Activated CD4-positive, alpha-beta T cell treated with anti-CD3 and anti-CD28 coated beads, Interleukin-2, amount 50 U/mL, for 4 hours (primary cell): ENCODE measurements at places on chromosomes 12 and 14.

- DNase-seq: no peak
Observed at GRCh38 chr14:85093631-85094330, 436.2 kb upstream of the FLRT2 start.

- no peak for DNase-seq
Observed at GRCh38 chr14:104975481-104976197, 2.5 kb downstream of the AHNAK2 start.

DNA sequence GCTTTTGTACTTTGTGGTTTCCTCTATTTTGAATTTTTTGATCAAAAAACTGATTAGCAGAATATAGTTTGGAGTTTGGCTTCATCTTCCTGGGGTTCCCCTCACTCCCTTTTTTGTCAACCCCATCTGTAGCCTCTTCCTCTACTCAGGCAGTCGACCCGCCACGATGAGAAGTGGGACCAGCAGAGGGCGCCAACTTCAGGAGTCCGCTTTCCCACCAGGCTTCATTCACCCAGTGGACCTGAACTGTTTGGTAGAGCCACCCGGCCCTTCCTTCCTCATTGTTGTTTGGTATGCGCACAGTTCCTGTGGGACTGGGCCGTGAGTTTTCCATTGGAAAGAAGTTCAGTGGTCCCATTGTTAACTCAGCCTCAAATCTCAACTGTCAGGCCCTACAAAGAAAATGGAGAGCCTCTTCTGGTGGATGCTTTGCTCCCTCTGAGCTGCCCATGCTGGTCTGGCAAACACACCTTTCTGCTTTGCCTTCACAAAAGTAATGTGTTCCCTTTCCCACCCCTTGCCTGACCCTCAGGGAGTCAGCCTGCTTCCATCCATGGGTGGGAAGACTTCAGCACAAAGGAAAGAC lies 21.7 kb downstream of the TMBIM6 start:
- DNase-seq: peak; percentile 79

GRCh38 chr14:69285661-69286255 lies 25.8 kb downstream of the GALNT16 start:
- no peak for DNase-seq

- DNase-seq: no peak
Observed at GRCh38 chr12:71601546-71601945, 62.1 kb downstream of the ZFC3H1 start.

- no peak for DNase-seq
Observed at GRCh38 chr12:110846615-110847566, at the start of gene CCDC63. TSS of gene CCDC63 (plus strand) at chr12:110846987. CDS start at chr12:110852955, 5,968 bp downstream.

DNA sequence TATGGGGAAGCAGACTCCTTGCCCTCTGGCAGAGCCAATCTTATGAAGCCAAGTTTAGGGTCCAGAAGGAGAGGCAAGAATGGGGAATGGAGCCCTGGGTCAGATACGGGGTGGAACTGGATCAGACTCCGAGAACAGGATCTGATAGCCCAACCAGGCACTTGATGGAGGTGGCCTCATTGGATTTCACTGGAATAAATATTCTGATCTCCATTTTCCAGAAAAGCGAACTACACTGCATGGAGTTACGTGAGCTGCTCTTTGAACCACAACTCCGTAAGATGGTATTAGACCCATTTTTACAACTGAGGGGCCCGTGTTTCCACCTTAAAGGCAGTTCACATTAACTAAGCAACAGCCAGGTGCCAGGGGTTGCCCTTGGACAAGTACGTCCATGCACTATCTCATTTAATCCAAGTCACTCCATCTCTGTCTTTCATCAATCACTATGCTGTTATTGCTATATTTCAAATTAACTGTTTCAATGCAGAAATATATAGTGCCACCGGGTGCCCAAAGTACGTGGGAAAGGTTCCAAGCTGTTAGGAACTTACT lies 155.2 kb downstream of the BCL11B start:
- no peak for DNase-seq
